ENCODE measurements at places on chromosomes 1 and 21.
A peak's percentile ranks its signal among the peaks of the same experiment; 100 is the strongest.

- no peaks in the 10 kb centered on the region for H3K36me3 ChIP-seq
- no peak overlapping the region for H3K27ac ChIP-seq
- H3K4me1 ChIP-seq: no peaks in the 10 kb centered on the region
- H3K4me3 ChIP-seq: no peak overlapping the region
- H3K27me3 ChIP-seq: no peaks in the 10 kb centered on the region
Measured at GRCh38 chr1:53719469-53719868, 19.5 kb downstream of the GLIS1 start.

DNA sequence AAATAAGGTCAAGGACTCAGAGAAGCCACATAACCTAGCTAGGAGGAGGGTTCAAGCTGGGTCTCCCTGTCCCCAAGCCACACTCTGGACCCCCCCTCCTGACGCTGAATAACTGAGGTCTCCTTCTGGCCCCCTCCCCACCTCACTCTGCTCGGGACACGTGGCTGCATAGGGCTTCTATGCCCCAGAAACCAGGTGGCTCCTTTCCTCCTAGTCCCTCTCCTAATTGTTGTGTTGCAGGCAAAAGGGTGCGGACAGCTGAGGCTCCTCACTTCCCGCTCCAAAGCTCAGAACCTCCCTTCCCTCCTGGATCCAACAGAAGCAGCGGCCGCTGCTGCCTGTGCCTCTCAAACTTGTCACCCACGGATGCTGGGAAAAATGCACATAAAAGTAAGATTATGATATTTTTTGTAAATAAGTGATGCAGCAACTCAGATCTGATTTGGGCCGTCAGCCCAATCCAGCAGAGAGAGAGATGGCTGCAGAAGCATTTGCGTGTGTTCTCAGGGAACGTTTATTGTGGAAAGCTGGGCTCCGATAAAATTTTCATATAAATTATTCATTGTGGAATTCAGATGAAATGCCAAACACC, 40.8 kb upstream of the C1orf174 start:
- no peak overlapping the region for H3K4me3 ChIP-seq
- H3K36me3 ChIP-seq: no peaks in the 10 kb centered on the region
- H3K27me3 ChIP-seq: no peaks in the 10 kb centered on the region
- no peaks in the 10 kb centered on the region for H3K4me1 ChIP-seq
- no peak overlapping the region for H3K27ac ChIP-seq

DNA sequence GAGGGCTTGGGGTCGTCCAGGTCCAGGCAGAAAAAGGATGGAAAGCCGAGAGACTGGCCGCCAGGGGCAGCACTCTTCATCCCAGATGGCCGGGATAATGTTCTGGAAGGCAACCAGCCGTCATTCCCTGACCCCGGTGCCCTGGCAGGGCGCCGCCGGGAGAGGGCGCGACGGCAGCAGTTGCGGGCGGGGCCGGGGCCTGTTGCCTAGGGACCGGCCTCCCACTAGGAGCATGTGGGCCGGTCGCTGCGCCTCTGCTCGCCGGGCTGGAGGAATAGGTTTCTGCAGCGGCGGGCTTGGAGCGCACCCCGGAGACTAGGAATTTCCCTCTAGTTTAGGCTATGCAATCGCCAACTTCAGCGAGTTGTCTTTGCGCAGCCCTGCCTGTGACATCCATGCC, 11.0 kb downstream of the DMRTB1 start:
- no peak overlapping the region for H3K27ac ChIP-seq
- H3K4me1 ChIP-seq: no peaks in the 10 kb centered on the region
- H3K4me3 ChIP-seq: no peak overlapping the region
- no peaks in the 10 kb centered on the region for H3K36me3 ChIP-seq
- no peaks in the 10 kb centered on the region for H3K27me3 ChIP-seq

DNA sequence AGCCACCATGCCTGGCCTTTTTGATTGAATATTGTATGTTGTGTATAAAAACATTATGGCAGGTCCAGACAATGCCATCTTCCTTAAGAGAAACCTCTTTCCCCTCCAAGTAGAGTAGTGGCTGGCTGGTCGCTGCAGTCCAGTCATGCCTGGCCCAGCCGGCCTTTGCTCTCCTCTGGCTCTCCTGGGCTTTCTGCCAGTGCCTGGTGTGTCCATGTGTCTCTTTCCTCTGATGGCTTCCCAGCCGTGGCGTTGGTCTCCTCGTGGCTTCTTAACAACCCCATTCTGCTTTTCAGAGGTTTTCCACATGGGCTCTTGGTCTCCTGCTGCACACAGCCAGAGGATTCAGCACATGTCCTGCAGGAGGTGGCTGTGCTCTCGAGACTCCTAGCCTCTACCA, 58.7 kb downstream of the DIP2A start:
- H3K27me3 ChIP-seq: no peaks in the 10 kb centered on the region
- no peak overlapping the region for H3K4me3 ChIP-seq
- H3K36me3 ChIP-seq: peaks cover 58% of the 10 kb centered on the region
- no peak for DNase-seq
- H3K4me1 ChIP-seq: peaks cover 9% of the 10 kb centered on the region

DNA sequence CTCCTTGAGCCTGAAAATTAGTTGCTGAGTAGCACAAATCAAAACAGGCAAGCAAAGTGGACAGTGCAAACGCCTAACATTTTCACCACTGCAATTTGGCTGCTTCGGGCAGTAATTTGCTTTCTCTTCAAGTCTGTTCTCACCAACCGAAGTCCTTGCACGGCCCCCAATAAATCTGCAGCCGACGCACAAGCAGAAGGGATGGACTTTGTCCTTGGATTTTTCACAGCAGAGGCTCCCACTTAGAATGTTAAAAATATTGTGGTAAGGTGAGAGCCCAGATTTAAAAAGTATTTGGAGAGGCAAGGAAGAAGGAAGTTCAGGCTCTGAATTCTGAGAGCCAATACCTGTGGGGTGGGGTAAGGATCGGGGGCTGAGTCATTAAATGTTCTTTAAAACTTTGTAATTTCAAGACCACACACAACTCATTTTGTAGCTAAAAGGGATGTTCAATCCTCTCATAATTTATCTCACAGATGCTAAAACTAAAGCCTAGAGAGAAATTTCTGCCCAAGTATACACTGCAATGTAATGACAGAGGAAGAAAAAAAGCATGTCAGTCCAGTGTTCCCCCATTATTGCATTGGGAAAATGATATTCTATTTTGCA, 6.2 kb downstream of the CD247 start:
- no peaks in the 10 kb centered on the region for H3K36me3 ChIP-seq
- H3K27ac ChIP-seq: no peak overlapping the region
- DNase-seq: no peak
- no peaks in the 10 kb centered on the region for H3K4me1 ChIP-seq

DNA sequence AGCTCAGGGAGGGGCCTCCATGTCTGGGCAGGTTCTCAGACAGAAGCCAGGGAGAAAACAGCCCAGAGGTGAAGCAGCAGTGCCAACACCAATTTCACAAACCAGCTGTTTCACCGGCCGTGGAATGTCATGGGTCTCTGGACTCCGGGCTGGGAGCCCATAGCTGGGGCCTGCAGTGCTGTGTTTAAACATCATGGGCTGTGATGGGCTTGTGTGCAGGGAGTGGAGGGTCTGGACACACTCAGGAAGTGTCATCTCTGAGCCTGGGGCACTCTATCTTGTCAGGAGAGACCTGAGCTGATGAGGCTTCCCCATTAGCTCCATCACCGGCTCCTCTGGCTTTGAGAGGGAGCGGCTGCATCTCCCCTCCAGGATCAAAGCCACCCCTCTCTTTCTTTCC, 173.6 kb upstream of the IGSF21 start:
- no peaks in the 10 kb centered on the region for H3K36me3 ChIP-seq
- H3K4me1 ChIP-seq: no peaks in the 10 kb centered on the region
- DNase-seq: no peak
- H3K4me3 ChIP-seq: no peak overlapping the region
- no peak overlapping the region for H3K27ac ChIP-seq
- H3K27me3 ChIP-seq: no peaks in the 10 kb centered on the region

DNA sequence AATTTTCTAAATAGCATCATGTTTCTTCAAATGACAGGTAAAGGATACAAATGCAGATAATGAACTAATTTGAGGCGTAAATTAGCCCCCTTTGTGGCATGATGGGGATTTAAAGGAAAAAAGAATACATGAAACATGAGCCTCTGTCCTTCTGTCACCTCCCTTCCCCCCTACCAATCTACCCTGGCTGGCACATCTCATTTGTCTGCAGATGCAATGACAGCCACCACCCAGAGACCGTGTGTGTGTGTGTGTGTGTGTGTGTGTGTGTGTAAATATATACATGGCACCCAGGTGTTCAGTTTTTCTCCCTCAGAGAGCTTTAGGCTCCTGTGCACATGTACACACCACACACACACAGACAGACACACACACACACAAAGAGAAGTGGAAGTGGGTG, 451.1 kb downstream of the RWDD3 start:
- H3K36me3 ChIP-seq: no peaks in the 10 kb centered on the region
- no peak for DNase-seq
- H3K4me1 ChIP-seq: no peaks in the 10 kb centered on the region

DNA sequence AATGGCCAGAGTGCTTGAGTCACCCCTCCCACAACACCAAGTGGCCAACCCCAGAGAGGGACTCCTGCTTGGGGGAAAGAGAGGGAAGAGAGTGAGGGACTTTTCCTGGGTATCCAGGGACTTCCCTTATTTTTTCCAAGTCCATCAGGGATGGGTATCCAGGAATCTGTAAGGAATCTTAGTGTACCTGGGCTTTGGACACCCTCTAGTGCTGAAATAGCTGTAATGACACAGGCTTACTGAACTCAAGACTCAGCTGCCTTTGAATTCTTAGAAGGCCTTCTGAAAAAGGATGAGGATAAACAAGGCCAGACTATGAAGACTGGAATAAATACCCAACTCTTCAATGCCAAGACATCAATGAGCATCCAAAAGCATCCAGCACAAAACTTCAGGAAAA, 12.0 kb downstream of the TSHB start:
- no peak overlapping the region for H3K27ac ChIP-seq
- no peak overlapping the region for H3K4me3 ChIP-seq
- peaks cover 7% of the 10 kb centered on the region for H3K36me3 ChIP-seq
- H3K27me3 ChIP-seq: no peaks in the 10 kb centered on the region

- H3K27ac ChIP-seq: no peak overlapping the region
- peaks cover 66% of the 10 kb centered on the region for H3K36me3 ChIP-seq
- no peaks in the 10 kb centered on the region for H3K27me3 ChIP-seq
- no peak overlapping the region for H3K4me3 ChIP-seq
- no peak for DNase-seq
- H3K4me1 ChIP-seq: peaks cover 27% of the 10 kb centered on the region
Measured at GRCh38 chr1:203638103-203638475, 11.5 kb downstream of the ATP2B4 start.

GRCh38 chr1:192489748-192490147, 85.8 kb upstream of the RGS1 start:
- H3K27ac ChIP-seq: no peak overlapping the region
- H3K4me1 ChIP-seq: no peaks in the 10 kb centered on the region
- H3K36me3 ChIP-seq: no peaks in the 10 kb centered on the region
- no peaks in the 10 kb centered on the region for H3K27me3 ChIP-seq
- no peak overlapping the region for H3K4me3 ChIP-seq

GRCh38 chr1:161082483-161082882, 6.9 kb downstream of the NECTIN4 start:
- H3K27ac ChIP-seq: peak overlapping the region; percentile 89
- DNase-seq: no peak
- no peaks in the 10 kb centered on the region for H3K36me3 ChIP-seq
- no peak overlapping the region for H3K4me3 ChIP-seq

- H3K27ac ChIP-seq: no peak overlapping the region
- no peak for DNase-seq
- H3K4me3 ChIP-seq: no peak overlapping the region
- H3K36me3 ChIP-seq: no peaks in the 10 kb centered on the region
- peaks cover 14% of the 10 kb centered on the region for H3K4me1 ChIP-seq
Measured at GRCh38 chr1:206521127-206521526, 13.8 kb downstream of the RASSF5 start.

DNA sequence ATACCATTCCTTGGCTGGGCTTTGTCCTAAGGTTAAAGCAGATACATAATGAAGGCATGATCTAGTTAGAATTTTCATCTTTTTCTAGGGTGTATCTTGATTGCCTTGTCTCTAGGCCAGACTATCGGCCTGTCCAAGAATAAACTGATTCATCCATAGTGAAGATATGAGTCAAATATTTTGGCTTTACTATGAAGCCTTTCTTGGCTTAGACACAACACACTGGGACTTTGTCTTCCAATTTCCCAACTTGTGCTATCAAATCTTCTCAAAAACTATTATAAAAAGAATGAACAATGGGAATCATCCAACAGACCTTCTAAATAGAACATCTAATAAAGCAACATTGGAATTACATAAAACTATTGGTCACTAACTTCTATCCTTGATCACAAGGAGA, 64.8 kb downstream of the WARS2 start:
- no peak for DNase-seq
- no peak overlapping the region for H3K27ac ChIP-seq
- no peaks in the 10 kb centered on the region for H3K4me1 ChIP-seq
- no peaks in the 10 kb centered on the region for H3K36me3 ChIP-seq
- H3K4me3 ChIP-seq: no peak overlapping the region

DNA sequence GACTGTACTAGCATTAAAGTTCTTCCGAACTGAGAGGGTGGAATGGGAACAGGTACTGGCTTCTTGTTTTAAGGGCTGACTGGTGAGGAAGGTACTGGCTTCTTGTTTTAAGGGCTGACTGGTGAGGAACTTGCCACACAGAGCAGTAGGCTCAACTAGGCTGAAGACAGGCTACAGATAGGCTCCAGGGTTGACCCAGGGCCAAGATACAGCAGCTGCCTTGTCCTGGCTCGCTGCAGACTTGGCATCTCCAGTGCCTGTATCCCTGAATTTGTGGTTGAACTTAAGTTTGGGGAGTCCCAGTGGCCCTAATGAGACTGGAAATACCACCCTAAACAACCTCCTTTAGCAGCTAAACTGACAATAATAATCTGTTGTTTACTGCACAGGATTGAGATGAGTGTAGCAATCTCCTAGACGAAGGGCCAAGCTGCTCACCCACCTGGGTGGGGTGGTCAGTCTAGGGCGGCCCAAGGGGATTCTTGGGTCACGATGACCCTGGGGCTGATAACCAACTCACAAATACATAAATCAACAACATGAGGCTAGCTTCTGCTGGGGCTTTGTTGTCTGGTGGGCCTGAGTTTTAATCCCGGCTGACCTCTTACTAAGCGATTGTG, 227.1 kb downstream of the DISC1 start:
- no peak overlapping the region for H3K4me3 ChIP-seq
- H3K27me3 ChIP-seq: no peaks in the 10 kb centered on the region
- no peak for DNase-seq
- peaks cover 2% of the 10 kb centered on the region for H3K4me1 ChIP-seq

DNA sequence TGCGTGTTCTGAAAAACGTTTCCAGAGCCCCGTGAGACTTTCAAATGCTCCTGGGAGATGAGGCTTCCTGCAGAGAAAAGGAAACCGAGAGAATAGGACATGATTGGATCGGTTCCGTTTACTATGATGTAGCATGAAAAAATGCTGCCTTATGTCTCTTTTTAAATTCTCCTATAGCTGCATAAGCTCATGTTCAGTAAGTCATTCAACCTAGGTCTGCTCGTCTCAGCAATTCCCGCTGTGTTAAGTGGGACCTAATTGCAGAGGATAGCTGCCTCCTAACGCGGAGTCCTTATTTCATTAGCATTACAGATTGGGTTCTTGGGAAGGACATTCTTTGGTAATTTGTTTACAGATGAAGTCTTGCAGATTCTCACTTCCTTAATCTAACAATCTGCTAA, 165.3 kb downstream of the GALNT2 start:
- peaks cover 7% of the 10 kb centered on the region for H3K4me1 ChIP-seq
- H3K27ac ChIP-seq: no peak overlapping the region
- no peaks in the 10 kb centered on the region for H3K27me3 ChIP-seq

GRCh38 chr1:70947835-70948234, 99.8 kb downstream of the PTGER3 start:
- peaks cover 19% of the 10 kb centered on the region for H3K4me1 ChIP-seq
- H3K4me3 ChIP-seq: no peak overlapping the region
- DNase-seq: no peak
- no peaks in the 10 kb centered on the region for H3K27me3 ChIP-seq
- H3K36me3 ChIP-seq: no peaks in the 10 kb centered on the region
- H3K27ac ChIP-seq: no peak overlapping the region
